H4 (cell line): ENCODE measurements at places on chromosomes 3 and 15.

- no peak for DNase-seq
Observed at GRCh38 chr3:127834771-127835170, 12.5 kb upstream of the MGLL start.

GRCh38 chr15:58931987-58932588 lies 1.4 kb downstream of the SLTM start:
- DNase-seq = peak; percentile 25

DNA sequence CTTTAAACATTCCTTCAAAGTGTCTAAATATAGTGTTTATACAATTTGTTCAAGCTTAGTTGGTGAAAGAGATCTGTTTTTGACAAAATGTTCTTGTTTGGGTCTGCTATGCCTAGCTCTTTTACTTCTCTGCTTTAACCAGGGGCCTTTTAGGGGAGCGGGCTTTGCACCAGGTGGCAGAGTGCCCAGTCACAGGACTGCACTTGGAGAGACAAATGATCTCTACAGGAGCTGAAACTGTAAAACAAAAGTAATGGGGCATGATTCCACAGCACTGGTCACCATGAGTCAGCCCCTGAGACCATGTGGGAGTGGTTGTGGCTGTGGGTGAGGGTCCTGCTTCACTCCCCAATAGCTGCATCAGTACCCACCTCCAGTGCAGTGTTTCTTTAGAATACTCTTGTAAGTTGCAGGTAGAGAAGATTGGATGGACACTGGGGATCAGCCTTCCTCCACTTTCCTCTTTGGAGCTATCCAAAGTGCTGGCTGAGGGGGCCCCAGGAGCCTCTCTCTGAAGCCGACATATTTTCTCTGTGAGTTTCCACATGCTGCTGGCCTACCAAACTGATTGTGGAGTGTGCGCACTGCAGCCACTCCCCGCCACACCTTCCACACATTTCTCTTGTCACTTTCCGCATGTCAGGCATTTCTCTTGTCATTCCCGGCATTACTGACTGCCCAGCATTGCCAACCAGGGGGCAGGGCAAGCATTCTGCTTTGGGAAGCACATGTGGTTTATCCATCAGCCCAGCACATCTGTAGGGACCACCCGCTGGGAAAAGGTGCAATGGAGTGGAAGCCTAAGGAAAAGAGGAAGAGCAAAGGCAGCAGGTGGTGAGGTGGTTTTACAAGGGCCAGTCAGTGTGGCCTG lies 110.0 kb downstream of the EPHB1 start:
- DNase-seq = no peak

DNA sequence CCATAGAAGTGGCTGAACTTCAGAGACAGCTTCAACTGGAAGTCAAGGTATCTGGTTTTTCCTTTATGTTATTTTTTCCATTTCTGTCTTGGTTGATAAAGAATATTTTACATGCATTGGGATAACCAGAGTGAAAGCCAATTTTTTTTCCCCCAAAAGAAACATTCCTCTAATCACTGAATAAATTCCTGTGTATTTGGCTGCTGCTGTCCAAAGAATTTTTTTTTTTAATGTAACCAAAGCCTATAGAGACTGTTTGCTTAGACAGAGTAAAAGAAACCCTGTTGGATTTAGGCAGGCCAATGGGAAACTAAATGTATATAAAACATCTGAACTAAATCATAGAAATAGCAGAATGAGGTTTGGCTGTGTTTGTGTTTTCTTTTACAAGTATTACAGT lies 75.2 kb downstream of the CGNL1 start:
- DNase-seq = no peak

DNA sequence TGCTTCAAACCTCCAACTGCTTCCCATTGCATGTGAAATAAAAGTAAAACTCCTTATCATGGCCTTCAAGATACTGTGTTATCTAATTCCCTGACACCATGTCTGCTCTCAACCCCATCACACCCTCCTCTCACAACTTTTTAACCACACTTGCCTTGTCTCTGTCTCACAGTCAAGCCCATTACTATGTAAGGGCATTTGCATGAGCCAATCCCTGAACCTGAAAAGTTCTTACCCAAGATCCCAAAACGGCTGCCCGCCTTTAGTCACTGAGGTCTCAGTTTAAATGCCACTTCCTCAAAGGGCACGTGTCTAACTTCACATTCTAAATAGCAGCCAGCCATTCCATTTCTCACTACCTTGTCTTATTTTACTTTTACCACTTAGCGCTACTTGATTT lies 83.1 kb downstream of the SST start:
- DNase-seq = no peak

DNA sequence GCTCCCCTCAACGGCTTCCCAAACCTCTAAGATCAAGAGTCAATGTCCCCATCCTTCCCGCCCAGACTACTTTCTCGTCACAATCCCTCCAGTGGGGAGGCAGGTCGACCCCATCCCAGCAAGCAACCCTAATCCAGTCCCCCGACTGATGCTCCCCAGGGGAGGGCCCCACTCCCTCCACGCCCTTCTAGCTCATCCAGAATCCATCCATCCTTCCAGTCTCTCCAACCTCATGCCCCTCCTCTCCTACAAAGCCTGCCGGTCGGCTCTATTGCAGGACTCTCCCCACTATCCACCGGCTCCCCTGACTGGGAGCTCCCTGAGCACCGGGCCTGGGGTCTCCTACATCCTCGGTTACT lies 1.3 kb downstream of the ADAMTS7 start:
- DNase-seq = no peak

DNA sequence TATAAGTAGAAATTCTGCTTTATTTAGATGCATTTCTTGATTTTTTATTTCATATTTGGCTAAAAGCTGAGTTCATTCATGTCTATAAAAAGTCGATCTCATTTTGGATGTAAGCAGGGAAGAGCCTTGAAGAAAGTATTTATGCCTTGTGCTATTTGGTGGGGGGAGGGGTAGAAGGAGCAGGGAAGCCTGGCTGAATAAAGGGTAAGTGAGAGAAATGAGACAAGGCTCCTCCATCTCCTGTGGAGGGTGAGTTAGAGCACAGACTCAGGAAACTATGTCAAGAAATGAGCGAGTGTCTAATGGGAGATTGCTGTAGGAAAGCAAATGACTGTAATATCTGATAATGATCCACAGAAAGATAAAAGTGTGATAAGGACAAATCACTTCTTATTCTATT lies 121.8 kb upstream of the ATP11B start:
- DNase-seq = no peak

DNA sequence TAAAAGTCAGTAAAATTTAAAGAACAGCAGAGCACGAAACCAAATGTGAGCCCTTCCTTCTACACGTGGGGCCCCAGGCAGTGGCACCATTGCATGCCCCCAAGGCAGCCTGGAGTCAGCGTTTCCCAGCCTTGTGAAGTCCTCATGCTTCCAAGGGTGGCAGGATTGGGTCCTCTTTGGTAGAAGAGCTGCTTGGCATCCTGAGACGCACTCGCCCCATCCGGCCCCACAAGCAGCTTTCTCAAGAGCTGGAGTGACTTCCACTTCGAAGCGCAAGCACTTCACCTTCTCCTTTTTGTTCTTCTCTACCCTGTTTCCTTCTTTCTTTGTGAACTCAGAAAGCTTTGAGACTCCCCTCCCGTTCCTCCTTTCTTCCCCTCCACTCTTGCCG lies 34.7 kb downstream of the ZNF710 start:
- DNase-seq = no peak

GRCh38 chr3:157087780-157088600 lies 72.0 kb downstream of the CCNL1 start:
- DNase-seq = no peak

- DNase-seq = no peak
Observed at GRCh38 chr3:43857361-43858293, 166.9 kb downstream of the ABHD5 start.

DNA sequence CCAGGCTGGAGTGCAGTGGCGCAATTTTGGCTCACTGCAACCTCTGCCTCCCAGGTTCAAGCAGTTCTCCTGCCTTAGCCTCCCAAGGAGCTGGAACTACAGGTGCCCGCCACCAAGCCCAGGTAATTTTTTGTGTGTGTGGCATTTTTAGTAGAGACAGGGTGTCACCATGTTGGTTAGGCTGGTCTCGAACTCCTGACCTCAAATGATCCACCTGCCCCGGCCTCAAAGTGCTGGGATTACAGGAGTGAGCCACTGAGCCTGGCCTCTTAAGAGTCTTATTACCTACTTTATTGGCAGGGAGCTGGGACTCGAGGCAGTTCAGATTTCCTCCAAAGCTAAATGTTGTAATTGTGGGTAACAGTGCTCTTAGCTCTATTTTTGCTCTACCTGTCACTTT lies 16.4 kb downstream of the PXYLP1 start:
- DNase-seq = no peak

DNA sequence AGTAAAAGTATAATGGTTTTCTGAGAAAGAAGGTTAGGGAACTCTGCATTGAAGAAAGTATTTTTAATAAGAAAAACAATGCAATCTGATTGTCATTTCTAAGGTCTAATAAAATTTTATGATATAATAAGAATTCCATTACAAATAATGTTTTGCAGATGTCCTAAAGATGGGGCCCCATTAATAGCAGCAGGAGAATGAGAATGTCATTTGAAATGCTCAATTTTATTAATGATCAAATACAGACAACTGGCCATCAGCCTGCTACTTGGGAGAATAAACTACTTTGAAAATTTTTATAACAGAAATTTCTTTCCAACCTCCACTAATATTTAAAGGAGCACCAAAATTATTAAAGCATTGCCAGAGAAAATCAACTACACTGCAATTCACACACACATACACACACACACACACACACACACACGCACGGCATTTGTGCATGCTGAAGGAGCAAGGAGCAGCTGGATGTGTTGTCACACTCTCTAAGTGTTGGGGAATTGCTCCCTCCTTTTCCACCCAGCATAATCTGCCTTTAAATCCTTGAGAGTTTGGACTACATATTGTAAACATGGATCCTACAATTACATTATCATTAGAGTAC lies 109.5 kb downstream of the THRB start:
- DNase-seq = no peak

GRCh38 chr15:43526261-43526930 lies 9.0 kb downstream of the MAP1A start:
- no peak for DNase-seq

- DNase-seq = no peak
Observed at GRCh38 chr3:190644766-190645165, 130.9 kb downstream of the IL1RAP start.

DNA sequence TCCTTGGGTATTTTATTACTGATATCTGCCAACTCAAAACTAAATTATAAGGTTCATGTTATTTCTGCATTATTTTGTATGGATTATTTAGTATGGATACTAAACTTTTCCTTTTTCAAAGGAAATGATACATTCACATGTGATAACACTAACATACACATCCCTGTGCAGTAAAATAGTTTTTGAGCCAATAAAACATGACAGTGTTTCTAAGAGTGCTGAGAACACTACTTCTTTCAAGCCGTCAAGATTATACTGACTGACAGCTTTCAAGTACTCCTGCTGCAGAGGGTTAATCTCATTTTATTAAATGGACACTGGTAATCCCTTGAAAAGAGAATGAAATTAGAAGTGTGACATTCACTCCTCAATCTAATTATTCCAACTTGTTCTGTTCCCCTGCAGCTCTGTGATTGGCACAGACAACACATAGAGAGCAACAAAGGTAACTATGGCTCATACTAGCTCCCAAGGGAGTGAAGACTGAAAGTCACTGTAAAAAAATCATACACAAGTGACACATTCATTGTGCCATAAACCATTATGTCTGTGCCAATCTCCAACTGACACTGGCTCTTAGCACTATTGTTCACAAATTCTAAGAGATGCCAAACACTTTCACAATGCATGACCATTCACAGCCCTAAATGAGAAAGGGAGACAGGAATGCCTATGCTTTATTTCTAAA lies 468.6 kb downstream of the SHQ1 start:
- no peak for DNase-seq

DNA sequence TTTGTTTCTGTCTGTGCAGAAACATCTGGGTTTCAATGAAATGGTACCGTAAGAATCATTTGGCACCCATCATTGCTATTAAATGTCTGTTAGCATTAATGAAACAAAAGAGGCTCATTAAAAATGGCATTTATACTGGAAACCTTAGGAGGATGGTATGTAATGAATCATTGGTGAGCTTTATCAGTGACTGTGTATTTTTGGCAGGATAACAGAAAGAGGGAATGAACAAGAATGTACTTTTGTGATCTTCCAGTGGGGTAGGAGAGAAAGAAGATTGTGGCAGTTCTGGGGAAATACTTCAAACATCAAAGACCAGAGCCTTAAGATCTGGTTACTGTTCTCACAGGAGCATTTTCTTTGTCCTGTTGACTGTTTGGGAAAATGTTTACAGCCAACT lies 4.7 kb upstream of the DCBLD2 start:
- DNase-seq = no peak

- DNase-seq = no peak
Observed at GRCh38 chr3:27352047-27352446, 17.1 kb downstream of the NEK10 start.

- DNase-seq = no peak
Observed at GRCh38 chr15:60057554-60057953, 53.4 kb downstream of the FOXB1 start.

DNA sequence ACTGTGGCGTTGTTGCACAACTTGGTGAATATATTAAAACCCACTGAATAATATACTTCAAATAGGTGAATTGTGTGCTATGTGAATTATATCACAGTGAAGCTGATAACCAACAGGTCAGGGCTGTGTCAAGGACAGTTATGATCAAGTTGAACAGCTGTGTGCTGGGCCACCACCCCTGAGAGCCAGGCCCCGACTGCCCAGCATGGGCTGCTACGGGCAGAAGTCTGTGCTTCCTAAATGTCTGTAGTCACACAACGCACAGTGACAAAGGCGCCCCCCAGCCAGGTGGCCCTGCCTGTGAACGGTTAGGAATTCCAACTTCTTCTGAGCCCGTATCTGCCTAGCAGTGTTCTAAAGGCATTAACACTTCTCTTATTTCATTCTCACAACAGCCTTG lies 32.8 kb downstream of the TKT start:
- DNase-seq = no peak

DNA sequence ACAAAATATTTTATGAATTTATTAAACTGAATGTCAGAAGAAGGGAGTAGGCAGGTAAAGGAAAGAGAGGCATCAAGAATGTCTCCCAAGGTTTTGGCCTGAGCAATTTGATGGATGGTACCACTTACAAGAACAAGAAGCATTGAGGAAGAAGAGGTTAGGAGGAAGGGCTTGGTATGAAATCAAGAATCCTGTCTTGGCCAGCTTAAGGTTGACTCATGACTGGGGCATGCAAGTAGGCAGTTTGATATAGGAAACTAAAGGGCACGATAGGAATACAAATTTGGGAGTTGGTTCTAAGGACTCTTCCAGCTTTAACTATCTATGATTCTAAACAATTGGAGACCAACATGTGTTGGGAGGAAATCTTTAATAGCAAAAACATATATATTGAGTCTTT lies 79.1 kb downstream of the NTRK3 start:
- no peak for DNase-seq
